ENCODE measurements at places on chromosomes 3 and 15. TPM values are rescaled to one million over a fixed set of nuclear protein-coding genes. Genes with fewer than 3 reads are reported as not detected.

DNA sequence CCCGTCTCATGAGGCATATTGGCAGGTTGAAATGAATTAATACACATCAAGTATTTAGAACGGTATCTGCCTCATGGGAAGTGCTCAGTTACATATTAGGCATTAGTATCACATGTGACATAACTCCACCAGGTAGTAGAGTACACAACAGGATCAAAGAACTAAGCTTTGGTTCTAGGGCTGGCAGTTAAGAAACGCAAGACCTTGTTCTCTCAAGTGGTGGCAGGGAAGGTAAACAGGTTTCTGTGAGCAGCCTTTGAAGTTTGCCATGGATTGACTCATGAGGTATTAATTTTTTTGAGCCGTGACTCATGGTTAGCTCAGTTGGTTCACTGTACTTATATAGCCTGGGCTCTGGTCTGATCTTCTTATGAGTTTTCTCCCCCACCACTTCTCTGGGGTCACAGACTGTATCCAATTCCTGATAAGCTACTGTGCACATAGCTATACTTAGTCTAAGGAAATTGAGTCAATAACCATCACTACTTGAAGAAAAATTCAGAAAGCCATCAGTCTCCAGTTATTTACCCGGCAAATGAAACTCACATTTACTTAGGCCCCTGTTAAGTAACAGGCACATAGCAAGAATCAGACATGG lies 155.6 kb upstream of the STT3B start:
- DNase-seq, result no peak

- DNase-seq, result no peak
Measured at GRCh38 chr15:91072161-91072560, 27.9 kb upstream of the SV2B start.

DNA sequence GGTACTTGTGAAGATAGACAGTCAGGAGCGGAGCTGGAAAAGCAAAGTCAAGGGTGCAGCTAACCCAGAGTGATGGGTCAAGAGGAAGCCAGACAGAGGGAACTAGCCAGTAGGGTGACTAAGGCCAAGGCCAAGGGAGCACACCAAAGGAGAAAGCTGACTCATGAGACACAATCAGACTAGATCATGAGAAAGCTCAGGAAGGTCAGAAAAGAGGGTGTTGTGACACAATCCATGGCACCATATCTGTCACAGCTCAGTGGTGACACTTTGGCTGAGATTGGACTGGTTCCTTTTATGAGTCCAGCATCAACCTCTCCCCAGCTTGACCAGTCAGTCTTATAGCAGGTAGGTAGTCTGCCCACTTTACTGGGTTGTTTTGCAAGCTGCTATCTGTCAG lies 22.2 kb downstream of the P2RY1 start:
- DNase-seq, result no peak

- DNase-seq, result no peak
Measured at GRCh38 chr3:25465266-25465860, 37.3 kb downstream of the RARB start.

GRAMD1C gene
- total RNA-seq, result 37.9 TPM

DNA sequence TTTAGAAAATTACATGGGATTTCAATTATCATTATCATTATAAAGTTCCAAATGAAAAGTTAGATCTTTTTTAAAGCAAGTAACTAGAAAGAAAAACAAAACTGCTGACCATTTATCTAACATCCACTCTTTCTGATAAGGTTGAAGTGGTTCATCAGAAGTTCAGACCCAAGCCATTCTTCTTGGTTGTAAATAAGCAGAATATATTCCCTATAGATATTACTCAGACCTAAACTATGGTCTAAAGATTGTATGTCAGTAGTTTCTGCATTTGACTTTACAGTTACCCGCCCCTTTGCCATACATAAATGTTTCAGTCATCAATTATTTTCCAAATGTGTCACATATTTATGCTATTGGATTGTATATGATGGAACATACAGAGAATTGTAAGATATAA lies 136.7 kb downstream of the PLOD2 start:
- no peak for DNase-seq

GRCh38 chr3:173889596-173889995 lies 492.1 kb downstream of the NLGN1 start:
- DNase-seq, result no peak

DNA sequence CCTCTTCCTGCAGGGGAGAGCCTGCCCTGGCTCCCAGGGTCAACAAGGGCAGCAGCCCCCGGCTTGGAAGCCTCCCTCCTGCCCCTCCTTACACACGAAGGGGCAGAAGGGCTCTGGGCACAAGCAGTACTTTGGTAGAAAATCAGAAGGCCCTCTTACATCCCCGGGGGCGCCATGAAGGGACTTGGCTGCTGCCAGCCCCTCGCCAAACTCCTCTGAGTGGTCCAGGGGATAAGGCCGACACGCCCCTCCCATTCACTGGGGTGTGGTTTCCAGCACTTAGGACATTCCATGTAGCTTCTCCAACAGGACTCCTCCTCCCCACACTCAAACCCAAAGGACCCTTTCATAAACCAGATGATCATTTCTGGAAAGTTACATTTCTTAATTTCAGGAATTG lies 1.2 kb upstream of the ST8SIA2 start:
- no peak for DNase-seq

- peak; percentile 70 for DNase-seq
Measured at GRCh38 chr3:195916291-195916690, 7.9 kb upstream of the TNK2 start.

CLK3 gene
- 96.7 TPM for total RNA-seq

- DNase-seq, result no peak
Measured at GRCh38 chr3:138066972-138067371, 48.4 kb downstream of the DZIP1L start.

GRCh38 chr15:76098685-76099084 lies 38.9 kb downstream of the TMEM266 start:
- no peak for DNase-seq

EOMES gene
- total RNA-seq, result not detected

DNA sequence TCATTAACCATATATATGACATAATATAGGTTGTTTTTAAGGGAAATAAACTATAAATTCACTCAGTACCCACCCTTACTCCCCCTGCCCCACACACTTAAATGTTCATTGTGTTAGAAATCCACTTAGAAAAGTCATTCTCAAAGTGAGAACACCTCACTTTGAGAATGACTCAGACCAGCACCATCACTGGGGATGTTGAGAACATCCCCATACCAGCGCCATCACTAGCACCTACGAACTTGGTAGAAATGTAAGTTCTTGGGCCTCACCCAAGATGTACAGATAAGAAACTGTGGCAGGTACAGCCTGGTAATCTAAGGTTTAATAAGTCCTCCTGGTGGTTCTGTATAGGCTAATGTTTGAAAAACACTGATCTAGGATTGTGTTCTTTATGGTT lies 362.6 kb downstream of the LPP start:
- DNase-seq, result no peak

ADGRG7 gene
- total RNA-seq, result not detected

GCNT3 gene
- total RNA-seq, result not detected

ISG20 gene
- total RNA-seq, result 4.3 TPM

OIP5 gene
- 1.9 TPM for total RNA-seq

GRCh38 chr3:59771768-59772181 lies 722.0 kb upstream of the CFAP20DC start:
- no peak for DNase-seq

GRCh38 chr15:67089217-67090193 lies 24.1 kb downstream of the SMAD3 start:
- DNase-seq, result no peak

- no peak for DNase-seq
Measured at GRCh38 chr15:61382927-61383326, 153.8 kb upstream of the RORA start.

DNA sequence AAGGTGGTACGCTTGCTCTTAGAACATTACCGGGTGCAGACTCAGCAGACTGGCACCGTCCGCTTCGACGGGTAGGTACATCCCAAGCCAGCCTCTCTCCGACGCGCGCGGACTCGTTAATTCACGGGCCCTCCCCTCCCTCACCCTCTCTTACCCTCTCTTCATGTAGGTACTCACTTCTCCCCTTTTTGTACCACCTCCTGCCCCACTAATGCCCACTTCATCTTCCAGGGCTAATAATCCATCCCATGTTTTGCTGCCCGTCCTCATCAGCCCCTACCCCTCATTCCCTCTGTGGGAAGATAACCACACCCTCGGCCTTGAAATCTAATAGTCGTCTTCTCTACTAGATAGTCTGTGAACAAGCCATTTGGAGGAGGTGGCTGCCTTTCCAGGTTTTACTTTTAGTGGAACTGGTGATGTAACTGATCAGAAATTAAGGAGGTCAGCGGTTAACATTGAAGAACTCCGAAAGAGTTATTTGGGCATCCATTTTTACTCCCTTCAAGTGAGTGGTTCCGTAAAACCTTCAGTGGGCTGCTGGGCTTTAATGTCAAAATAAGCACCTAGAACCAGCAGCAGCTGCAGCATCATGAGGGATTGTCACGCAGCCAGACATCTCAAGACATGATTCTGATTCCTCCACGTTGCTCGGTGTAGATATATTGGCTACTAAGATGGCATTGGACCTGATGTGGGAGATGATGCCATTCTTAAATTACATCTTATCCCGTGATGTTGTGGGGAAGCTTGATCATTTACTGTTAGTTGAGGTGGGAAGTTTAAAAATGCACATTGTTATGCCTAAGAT lies 1.3 kb downstream of the FEM1B start:
- DNase-seq, result no peak

SNRK gene
- 180 TPM for total RNA-seq
